ENCODE measurements at places on chromosomes 2 and 18.

- DNase-seq, result peak; percentile 39
Measured at GRCh38 chr2:197813093-197813787, 8.8 kb downstream of the PLCL1 start.

DNA sequence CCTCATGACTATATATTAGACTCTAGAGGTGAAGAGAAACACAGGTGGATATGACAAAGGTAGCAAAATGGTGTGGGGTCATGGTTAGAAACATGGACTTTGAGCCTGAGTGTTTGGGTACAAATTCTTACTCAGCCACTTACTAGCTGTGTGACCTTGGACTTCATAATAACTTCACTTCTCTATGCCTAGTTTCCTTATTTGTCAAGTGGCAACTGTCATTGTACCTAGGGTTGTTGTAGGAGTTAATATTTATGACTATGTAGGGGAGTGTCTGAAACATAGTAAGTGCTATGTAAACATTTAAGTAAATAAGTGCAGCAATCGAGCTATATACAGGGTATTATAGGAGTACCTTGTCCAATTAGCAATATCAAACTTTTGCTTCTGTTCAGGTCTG lies 49.7 kb upstream of the RAPH1 start:
- no peak for DNase-seq

DNA sequence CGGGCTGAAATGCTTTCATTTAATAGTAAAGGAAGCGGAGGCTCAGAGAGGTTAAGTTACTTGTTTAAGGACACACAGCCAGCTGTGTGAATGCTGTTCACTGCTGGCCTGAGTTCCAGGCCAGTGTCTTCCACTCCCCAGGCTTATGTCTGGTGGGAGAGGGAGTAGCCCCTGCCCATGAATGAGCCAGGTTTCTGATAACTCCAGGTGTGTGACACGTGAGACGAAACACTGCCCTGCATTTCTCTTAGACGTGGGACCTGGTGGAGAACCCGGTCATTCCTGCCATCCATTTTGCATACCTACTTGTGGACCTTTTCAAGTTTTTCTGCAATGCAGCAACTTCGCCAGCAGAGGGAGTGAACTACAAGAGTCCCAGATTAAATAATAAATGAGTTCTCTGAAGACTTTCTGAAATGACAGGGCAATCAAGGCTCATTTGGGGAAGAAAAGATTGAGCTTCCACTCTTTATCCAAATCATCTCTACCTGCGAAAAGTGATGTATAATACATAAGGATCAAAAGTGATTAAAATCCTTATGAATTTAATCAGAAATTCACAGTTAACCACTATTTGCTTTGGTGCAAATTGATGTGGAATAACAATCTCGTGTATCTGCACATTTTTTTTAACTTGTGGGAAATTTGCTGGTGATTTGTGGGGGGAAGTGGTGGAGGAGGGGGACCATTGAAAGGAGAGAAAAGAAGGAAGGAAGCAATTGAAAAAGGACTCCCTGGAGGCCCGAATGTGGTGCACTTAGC lies 79.4 kb upstream of the ASB18 start:
- peak; percentile 66 for DNase-seq

DNA sequence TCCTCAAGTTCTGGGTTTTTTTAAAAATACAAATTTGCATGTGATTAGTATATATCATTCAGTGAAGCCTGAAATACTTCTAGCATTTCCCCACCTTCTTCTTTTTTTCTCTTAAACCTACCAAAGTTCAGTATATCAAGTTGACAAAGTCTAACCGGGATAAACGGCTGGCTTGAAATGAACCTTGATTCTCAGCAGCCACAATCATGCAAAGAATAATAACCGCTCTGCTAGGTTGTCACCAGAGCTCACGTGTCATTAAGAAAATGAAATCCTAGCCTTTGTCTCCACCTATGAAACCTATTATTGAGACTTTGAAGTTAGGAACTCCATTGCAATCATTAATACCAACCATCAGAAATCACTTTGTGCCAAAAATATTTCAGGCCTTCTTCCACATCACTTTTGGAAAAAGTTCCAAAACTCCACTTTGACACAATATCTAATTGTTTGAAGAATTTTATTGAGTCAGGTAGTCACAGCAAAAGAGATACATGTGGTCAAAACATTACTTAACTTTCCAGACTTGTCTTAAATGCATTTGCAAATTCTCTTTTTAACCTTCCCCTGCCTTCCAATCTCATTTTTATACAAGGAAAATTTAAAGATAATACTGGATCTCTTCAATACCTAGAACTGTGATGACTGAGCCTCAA lies 285.6 kb upstream of the ACVR2A start:
- no peak for DNase-seq

DNA sequence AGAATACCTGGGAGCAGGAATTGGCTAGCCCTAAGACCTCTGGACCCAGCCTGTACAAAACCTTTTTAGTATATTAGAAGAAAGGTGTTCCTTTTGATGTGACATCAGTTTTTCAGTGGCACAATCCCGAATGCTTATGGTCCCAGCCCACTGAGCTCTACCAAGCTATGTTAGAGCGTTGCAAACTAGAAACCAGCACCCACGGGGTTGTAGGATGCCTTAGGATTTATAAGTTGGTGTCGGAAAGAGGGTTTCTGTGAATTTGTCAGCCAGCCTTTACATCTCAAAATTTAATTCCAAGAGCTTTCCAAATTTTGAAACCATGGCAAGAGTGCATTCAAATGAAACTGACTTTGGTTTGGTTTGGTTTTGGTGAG lies 499 bp upstream of the LMAN1 start:
- DNase-seq, result no peak

GRCh38 chr18:58953627-58954026 lies 89.0 kb downstream of the ZNF532 start:
- no peak for DNase-seq

- peak; percentile 22 for DNase-seq
Measured at GRCh38 chr18:45920367-45920766, 46.8 kb downstream of the EPG5 start.

GRCh38 chr2:44531289-44531688 lies 169.5 kb downstream of the CAMKMT start:
- no peak for DNase-seq

DNA sequence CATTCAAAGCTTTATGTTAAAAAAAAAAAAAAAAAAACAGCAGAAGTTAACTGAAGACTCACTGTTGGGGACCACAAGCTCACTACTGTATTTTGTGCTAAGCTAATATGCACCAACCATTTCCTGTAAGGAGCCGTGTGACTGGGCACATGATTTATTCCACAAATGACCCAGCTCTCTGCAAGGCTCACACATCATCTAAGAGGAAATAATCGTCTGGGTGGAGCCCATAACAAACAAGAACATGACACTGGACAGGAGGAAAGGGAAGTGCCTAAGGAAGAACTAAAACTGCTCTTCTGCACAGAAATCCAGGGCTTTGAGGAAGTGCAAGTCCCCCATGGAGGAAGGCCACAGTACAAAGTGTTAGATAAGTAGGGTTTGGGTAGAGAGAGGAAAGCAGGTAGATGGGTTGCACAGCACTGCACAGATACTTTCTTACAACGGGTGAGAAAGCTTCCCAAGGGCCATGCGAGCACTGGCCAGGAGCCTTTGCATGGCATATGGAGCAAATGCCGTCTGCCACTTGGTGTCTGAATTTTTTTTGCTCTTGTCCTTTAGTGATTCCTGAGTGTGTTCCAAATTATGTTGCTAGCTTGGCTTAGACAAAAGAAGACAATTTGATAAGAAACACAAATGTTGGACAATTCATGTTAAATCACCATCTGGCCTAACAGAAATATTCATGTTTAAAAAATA lies 24.4 kb downstream of the NFE2L2 start:
- no peak for DNase-seq
